Aorta (tissue), 5 donors: ENCODE measurements at places on chromosomes 7 and 10. TPM values are rescaled to one million over a fixed set of nuclear protein-coding genes. Genes with fewer than 3 reads are reported as not detected.
A peak's percentile ranks its signal among the peaks of the same experiment; 100 is the strongest.

- no peak overlapping the region for H3K27ac ChIP-seq
- H3K36me3 ChIP-seq = no peaks in the 10 kb centered on the region
- H3K4me3 ChIP-seq = no peak overlapping the region
- DNase-seq = no peak
These were observed 849.1 kb upstream of the AUTS2 start for GRCh38 chr7:68748934-68749900.

DNA sequence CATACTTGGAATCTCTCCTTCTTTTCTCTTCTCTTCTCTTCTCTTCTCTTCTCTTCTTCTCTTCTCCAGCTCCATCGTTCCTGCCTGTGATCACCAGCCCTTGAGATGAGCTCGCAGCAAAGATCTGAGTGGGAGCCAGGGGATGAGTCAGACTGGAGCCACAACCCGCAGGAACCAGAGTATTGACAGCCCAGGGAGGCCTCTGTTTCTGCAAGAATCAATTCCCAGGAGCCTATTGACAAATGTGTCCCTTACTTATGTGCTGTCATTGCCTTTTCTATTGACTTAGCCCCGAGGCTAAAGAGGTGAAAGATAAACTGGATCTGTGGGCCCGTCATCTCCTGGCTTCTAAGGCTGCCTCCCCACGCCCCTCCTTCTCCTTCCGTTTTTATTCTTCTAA lies 13.1 kb upstream of the HABP2 start:
- no peaks in the 10 kb centered on the region for H3K27me3 ChIP-seq
- no peaks in the 10 kb centered on the region for H3K4me1 ChIP-seq
- no peak overlapping the region for H3K27ac ChIP-seq
- no peaks in the 10 kb centered on the region for H3K36me3 ChIP-seq
- peak; percentile 70 for DNase-seq

DNA sequence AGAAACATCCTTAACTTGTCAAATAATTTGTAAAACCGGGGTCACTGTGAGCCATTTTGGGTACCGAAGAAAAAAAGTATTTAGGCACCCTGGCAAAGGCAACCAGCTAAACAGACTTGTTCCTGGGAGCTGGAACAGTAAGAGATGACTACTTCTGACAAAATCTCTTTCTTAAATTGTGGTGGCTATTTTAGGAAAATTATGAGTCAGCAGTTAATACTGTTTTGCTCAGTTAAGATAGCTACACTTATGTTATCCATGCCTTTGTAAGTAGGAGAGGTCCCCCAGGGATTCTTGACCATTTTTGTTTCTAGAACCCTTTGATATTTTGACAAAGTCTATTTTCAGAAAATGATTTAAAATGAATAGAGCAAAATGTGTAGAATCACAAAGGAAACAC lies 68.7 kb downstream of the TAX1BP1 start:
- H3K27ac ChIP-seq = no peak overlapping the region
- H3K4me3 ChIP-seq = no peak overlapping the region
- no peaks in the 10 kb centered on the region for H3K27me3 ChIP-seq
- no peak for DNase-seq
- H3K36me3 ChIP-seq = no peaks in the 10 kb centered on the region
- peaks cover 2% of the 10 kb centered on the region for H3K4me1 ChIP-seq

FAM25G gene
- total RNA-seq = not detected

CTAGE15 gene
- total RNA-seq = 0.99 TPM
